ENCODE measurements at places on chromosomes 16 and 17.
A peak's percentile ranks its signal among the peaks of the same experiment; 100 is the strongest.

DNA sequence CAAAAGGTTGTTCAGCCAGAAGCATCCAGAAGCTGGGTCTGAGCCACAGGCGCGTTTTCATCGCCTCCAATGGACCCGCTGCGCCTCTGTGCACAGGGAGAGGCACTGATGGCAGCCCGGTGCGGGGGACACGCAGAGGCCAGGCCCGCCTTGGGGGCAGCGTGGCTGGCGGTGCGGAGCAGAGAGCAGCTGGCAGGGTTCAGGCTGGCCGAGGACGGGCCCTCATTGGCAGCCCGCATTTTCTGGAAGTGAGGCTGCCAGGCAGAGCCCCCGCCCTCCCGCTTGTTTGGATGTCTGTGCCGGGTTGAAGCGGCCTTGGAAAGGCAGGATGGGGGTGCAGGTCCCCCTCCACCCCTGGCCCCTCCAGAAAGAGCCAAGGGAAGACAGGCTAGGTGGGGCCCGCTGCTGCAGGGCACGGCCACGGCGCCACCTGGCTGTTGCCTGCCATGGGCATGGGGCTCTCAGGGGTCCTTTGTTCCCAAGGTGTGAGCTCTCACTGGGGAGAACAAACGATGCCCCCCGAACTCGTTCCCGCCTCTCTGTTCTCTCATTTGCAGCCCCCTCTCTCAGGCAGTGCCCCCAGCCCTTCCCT, 18.8 kb downstream of the GSE1 start:
- DNase-seq, result no peak

DNA sequence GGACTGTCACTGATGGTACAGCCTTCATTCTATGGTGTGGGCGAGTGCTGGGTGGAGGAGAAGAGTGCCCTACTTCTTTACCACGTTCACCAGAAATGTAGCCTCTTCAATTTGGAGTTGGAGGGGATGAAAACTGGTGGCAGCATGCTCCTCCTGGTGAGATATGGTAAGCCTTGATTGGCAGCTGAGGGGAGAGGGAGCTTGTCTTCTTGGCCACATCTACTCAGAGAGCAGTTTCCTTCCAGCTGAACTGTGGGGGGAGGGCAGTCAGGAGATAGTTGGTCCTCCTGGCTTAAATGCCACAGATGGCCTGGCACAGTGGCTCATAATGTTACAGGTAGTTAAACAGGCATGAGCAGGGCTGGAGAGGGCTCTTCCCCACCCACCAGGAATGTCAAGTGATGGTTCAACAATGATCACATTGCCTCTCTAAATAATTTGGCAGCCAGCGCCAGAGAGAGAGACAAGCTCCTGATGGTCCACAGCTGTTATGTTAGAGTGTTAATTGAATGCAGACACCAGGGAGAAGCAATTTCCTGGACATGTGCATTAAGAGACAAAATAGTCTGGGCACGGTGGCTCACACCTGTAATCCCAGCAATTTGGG, 9.0 kb upstream of the MAPK3 start:
- DNase-seq, result no peak

DNA sequence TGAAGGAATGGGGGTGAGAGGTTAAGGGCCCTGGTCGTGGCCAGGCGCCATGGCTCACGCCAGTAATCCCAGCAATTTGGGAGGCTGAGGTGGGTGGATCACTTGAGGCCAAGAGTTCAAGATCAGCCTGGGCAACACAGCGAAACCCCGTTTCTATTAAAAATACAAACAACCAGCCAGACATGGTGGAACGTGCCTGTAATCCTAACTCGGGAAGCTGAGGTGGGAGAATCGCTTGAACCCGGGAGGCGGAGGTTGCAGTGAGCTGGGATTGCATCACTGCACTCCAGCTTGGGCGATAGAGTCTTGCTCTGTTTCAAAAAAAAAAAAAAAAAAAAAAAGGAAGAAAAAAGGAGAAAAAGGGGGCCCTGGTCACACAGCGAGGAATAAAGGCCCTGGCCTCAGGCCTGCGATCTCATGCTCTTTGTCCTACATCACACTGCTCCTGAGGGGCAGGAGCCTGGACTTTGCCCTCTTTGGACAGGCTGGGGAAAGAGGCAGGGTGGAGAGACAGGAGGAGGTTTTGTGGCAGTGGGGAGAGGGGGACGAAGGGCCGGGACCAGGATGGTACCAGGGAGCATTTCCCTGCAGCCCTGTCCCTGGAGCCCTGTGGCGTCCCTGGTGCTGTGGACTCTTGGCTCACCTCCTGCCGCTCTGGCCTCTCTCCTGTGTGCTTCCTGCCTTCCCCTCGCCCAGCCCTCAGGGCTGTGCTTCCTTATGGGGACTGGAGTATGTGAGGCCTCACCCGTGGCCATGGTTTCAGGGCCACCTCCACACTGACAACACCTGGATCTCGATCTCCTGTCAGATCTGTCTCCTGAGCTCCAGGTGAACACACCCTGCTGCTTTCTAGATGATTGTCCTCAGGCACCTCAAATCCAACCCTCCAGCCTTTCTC, 19.7 kb upstream of the SLC25A19 start:
- no peak for DNase-seq

DNA sequence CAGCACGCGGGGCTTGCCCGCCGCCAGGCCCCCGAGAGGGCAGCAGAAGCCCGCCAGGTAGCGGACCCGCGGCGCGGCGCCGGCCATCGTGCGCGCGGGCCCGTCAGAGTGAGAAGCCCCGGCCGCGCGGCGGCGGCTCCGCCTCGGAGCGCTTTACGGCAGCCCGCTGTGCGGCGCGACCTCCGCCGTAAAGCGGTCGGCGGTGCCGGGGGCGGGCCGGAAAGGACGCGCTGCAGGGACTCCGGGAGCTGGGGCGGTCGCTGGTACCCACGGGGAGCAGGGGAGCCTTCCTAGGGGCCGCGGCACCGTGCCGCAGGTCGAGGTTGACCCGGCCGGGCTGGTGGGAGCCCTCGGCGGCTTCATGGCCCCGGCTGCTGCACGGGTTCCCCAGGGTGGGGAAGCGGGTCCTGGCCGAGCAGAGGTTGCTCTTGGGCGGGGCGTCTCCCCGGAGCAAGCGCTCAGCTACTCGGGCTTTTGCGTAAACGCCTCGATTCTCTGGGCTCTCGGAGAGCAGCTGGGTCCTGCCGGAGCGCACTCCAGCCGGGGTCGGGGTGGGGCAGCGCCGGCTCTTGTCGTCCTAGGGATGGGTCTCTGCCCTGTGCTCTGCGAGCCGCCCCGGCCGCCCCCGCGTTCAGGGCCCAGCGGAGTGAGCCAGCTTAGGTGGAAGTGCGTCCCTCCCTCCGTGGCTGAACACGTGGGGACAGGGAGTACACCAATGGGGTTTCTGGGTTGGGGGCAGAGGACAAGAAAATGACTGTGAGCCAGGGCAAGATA, at the start of gene FAAP100:
Gene FAAP100 (minus strand): TSS at position 110 of the 774 bp plus-strand sequence. CDS start 23 bp downstream, at position 87.
- peak; percentile 63 for DNase-seq

All from anterior cingulate cortex (tissue), 58 donors.